Sigmoid colon (tissue), 7 donors: ENCODE measurements at places on chromosomes 5 and 9. TPM values are rescaled to one million over a fixed set of nuclear protein-coding genes. Genes with fewer than 3 reads are reported as not detected.

Gene SPATA31A3
- total RNA-seq, result not detected

Gene SPAAR
- 1.1 TPM for total RNA-seq

GRCh38 chr5:78221964-78222451, 72.5 kb downstream of the AP3B1 start:
- DNase-seq, result no peak

Gene STKLD1
- total RNA-seq, result 8.3 TPM

Gene INSL6
- total RNA-seq, result not detected

Gene ZFP37
- total RNA-seq, result 2.9 TPM

Gene PDE6A
- total RNA-seq, result not detected
